GM13977 (cell line): ENCODE measurements at places on chromosomes 11 and 22.

GRCh38 chr11:135006800-135007199 lies 594.8 kb upstream of the B3GAT1 start:
- DNase-seq, result no peak

DNA sequence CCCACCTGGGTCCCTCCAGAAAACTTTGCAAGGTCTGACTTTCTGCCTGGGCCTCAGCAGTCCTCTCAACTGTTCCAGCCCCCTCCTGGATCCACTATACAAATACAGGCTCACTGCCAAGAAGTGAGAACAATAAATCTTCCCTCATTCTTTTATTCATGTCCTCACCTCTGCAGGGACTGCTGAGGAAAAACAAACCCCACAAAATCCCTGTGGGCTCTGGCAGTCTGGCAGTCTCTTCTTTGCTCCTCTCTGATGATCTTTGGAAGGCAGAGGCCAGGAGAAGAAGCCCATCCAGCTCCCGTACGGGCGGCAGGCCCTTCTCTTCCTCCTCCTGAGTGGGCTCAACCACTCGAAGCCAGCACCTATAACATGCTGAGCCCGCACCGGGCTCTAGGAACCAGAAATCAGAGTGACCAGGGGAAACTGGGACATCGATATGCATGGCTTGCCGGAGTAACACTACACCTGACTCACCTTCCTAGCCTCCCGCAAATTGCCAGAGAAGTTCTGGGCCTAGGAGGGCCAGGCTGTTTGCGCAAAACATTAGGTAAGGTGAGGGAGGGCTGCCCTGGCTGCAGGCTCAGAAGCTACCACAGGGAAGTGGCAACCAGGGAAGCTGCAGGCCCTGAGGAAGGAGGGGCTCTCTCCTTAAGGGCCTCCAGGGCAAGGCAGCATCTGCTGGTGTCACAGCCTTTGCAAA lies 24.2 kb downstream of the TMPRSS5 start:
- DNase-seq, result no peak

DNA sequence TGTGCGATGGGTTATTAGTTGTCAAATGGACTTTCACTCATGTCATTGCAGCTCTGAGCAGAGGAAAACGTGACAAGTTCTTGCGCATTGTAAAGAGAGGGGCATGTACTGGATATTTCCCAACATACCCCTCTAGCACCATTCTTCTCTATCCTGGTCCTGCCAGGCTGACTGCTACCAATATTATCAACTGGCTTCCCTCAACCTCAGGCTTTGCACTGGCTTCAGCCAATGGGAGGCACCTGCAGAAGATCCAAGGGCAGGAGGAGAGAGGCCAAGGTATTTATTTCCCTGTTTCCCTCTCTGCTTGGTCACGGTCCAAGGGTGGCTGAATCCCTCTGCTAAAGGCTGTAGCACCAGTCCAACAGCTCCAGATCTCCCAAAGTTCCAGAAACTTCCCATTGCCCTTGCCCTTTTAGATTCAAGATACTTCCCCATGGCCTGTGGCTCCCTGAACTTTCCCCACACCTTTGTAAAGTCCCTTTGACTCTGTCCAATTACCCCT lies 175.6 kb upstream of the NECTIN1 start:
- no peak for DNase-seq

DNA sequence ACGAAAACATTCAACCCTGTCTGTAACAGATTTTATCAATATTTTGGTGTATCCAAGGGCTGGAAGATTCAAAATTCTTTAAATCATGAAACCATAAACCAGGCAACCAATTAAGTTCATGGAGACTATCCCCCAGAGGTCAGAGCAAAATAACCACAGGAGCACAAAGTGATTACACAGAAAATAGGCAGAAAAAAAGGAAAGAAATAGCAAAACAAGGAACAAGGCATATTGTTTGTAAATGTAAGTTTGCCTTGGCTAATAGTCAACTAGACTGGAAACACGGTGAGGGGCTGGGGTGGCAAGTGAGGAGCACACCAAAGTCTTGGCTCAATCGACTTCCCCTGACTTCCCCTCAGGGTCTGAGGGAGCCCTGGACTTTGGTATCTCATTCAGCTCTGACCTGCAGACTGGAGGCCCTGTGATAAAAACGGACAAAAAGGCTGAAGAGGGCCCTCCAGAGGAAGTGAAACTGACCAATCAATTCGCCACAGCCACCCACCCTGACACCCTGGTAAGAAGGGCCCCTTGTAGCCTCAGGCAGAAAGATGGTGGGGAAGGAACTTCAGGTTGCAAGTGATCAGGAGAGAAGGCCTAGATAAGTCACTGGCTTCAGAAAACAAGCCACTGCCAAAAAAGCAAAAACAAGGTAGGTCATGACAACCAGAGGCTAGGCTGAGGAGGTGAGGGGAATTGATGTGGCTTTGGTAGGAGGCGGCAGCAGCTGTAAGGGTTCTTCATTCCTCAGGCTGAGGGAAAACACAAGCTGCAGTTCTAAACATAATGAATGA lies 1.8 kb downstream of the SIK3 start:
- peak; percentile 82 for DNase-seq
